ENCODE measurements at places on chromosomes 7 and 10.

- no peak for DNase-seq
These were observed 25.0 kb downstream of the IFIT3 start for GRCh38 chr10:89352802-89353201.

DNA sequence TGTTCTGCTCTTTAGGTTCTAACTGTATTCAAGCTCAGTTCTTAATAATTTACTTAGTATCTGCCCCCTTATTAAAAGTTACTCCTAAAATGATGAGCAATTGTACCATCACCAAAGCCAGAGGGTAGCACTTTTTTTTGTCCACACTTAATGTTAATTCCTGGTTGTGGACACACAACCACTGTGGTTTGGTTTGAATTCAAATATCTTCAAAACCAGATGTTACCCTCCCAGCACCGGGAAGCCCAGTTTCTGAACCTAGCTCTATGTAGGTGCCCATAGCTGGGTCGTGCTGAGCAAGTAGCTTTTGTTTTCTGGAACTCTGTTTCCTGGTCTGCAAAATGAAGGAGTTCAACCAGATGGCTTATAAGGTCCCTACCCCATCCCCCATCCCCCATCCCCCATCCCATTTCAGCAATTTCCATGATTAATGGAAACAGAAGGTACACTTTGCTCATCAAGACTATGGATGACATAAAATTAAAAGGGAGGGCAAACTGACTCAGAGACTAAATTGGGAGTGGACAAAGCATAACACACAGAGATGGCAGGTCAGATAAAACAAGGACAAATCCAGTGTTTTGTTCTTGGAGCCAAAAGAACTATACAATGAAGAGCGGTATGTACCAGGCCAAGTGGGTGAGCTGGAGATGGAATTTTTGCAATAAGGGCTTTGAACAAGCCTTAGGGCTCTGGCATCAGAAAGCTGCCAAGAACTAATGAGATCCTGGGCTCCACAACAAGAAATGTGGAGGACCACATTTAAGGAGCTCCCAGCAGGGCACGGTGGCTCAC lies 56.7 kb downstream of the DLG5 start:
- DNase-seq, result no peak

- DNase-seq, result peak; percentile 71
These were observed at the start of gene PWWP2B for GRCh38 chr10:132397036-132397541. Gene PWWP2B, plus strand, starts transcription at chr10:132397200. Its CDS starts 27 bp downstream, at chr10:132397227.

- DNase-seq, result no peak
These were observed 207.6 kb upstream of the TMEM72 start for GRCh38 chr10:44703241-44704155.

- no peak for DNase-seq
These were observed 39.6 kb downstream of the MPP7 start for GRCh38 chr10:28263136-28263857.

DNA sequence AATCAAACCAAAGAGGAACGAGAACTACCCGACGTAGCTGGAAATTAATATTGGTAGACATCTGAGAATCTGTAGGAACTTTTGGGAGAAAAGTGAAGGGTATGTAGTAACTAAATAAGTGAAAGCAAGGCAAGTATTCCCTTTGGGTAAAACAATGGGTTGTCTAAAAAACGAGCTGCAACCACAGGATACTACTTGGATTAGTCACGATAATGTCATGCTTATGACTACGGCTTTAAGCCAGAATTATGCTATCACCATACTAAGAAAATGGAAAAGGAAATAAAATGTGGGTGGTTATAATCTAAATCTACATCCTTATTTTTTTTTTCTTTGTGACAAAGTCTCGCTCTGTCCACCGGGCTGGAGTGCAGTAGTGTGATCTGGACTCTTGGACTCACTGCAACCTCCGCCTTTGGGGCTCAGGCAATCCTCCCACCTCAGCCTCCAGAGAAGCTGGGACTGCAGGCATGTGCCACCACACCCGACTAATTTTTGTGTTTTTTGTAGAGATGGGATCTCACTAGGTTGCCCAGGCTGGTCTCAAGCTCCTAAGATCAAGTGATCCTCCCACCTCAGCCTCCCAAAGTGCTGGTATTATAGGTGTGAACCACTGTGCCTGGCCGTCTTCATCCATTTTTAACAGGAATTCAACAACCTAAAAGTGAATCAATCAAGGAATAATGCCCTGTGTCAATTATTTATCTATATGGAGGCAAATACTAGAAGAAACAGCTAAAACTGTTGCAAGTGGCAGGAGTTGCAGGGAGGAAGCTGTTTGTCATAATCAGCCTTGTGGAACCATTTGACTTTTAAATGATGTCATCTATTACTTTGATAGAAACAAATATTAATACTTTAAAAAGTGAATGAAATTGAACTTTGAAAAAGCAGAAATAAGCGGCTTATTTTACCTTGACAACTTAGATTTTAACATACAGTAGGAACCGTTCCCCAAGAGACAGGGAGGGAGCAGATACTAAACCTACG lies 189.3 kb downstream of the PRPF18 start:
- DNase-seq, result no peak

DNA sequence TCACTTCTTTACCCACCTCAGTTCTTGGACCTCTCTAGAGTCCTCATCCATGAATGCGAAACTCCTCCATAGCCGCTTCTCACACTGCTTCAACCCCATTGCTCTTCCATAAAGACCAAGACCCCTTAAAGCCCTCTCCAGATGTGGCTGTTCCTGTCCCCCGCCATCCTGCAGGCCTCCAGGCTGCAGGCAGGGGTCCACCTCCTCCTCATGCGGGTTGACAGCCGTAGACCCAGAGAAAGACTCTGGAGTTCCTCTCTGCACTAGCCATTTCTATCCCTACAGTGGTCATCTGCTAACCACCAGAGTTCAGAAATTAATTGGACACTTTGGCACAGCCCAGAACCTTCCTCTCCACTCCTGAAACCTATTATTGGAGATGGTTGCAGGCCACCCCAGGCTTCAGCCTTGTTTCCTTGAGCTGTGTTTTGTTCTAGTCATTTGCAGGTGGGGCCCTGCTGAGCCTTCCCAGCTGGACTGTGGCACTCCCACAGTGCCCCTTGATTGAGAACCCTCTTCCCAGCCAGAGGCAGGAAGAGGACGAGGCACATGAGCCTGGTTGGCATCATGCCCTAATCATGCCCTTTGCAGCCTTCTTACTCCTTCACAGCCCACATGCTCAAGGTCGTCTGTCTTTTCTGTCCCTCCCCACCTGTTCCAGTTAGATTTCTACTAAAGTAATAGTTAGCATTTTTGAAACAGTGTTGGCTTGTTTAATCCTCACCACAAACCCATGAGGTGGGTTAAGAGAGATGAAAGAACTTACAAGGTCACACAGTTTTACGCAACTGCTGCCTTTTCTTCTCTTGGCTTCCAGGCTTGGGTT lies 23.9 kb downstream of the CUL1 start:
- no peak for DNase-seq

GRCh38 chr7:76037310-76037709 lies 10.5 kb downstream of the STYXL1 start:
- no peak for DNase-seq

- DNase-seq, result no peak
These were observed 50.9 kb upstream of the TM9SF3 start for GRCh38 chr10:96637709-96638108.

- DNase-seq, result no peak
These were observed 669.8 kb downstream of the SUGCT start for GRCh38 chr7:40804477-40805215.

DNA sequence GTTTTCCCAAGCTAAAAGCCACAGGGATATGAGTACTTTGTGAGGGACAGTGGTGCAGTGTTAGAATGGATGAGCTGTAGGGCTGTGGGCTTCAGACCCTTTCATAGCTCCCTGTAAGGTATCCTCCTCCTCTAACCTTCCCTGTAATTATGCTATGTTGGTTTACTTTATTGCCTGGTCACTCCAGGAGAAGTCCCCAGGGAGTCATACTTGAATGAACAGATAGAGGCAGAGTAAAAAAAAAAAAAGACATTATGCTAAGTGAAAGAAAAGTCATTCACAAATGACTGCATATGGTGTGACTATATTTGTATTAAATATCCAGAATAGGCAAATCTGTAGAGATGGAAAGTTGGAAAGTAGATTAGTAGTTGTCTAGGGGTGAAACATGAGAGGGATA lies 434.4 kb downstream of the AUTS2 start:
- DNase-seq, result no peak

- DNase-seq, result no peak
These were observed 748.4 kb upstream of the PHF14 start for GRCh38 chr7:10225275-10225674.

DNA sequence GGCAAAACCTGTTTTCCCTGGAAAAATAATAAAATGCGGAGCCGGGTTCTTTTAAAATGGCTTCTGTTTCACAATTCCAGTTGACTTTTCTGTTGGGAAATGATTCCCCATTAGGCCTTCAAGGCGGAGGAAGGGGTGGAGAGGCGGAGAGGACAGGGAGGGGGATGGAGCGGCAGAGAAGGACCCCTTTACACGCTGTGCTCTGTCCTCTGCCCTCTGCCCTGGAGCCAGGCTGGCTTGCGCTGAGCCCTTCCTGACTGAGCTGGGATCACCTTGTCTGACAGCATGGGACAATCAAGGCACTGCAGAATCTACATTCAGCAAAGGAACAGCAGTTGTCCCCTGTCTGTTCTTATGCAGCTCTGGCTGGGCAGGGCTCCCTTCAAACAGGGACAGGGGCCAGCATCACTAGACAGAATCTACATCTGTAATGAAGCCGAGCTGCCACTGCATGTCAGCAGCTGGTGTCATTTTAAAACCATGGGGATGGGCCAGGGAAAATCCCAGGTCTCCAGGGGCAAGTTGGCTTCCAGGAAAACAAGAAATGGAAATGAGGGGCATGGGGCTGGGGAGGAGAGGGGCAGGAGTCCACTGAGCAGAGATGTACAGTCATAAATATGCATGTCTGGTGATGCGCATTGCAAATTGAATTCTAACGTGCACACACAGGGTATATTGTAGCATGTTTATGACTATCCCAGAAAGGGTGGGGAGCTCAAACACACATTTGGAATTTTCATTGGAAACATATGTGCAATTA lies 120.0 kb downstream of the MKX start:
- DNase-seq, result no peak

DNA sequence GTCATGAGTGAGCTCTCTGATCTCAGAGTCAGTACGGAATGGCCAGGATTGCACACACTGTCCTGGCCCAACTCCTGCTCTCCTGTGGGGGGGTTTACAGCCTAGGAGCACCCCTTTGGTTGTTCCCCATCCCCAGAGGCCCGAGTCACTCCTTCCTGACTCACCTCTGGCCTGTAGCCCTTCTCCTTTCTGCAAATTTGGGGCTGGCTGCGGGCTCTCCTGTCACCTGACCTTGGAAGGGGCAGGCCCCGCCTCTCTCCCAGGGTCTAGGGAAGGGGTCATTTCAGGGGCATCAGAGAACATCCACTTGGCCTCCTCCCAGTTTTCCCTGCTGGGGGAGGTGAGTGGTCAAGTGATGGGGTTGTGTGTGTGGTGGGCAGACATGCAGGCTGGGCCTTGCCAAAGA lies 1.7 kb downstream of the NYAP1 start:
- no peak for DNase-seq

DNA sequence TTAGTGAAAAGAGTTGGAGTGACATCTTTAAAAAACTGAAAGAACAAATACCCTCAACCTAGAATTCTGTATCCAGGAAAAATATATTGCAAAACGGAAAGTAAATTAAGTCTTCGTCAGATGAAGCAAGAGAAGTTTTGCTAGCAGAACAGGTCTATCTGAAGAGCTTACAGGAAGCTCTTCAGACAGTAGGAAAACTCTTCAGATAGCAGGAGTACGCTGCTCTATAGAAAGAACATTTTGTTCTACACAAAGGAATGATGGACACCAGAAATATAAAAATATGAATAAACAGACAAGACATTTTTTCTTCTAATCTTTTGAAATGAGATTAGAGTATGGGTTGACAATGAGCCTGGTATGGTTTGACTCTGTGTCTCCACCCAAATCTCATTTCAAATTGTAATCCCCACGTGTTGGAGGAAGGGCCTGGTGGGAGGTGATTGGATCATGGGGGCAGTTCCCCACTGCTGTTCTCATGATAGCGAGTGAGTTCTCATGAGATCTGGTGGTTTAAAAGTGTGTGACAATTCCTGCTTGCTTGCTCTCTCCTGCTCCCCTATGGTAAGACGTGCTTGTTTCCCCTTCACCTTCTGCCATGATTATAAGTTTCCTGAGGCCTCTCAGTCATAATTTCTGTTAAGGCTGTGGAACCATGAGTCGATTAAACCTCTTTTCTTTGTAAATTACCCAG lies 567.3 kb downstream of the AUTS2 start:
- no peak for DNase-seq

DNA sequence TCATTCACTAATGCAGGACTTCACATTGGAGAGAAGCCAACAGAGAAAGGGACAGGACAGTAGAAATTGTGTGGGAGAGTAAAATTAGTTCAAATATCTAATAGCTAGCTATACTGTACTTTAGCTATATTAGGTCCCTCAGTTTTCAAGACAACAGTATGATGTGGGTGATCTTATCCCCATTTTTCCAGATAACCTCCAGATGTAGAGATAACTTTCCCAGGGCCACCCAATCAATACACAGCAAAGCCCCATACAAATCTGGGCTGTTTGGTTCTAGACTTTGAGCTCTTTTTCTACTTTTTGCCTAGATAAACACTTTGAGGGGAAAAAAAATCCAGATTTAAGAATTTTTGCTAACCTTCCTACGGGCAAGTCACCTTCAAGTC lies 482 bp upstream of the CLDN12 start:
- DNase-seq, result no peak

DNA sequence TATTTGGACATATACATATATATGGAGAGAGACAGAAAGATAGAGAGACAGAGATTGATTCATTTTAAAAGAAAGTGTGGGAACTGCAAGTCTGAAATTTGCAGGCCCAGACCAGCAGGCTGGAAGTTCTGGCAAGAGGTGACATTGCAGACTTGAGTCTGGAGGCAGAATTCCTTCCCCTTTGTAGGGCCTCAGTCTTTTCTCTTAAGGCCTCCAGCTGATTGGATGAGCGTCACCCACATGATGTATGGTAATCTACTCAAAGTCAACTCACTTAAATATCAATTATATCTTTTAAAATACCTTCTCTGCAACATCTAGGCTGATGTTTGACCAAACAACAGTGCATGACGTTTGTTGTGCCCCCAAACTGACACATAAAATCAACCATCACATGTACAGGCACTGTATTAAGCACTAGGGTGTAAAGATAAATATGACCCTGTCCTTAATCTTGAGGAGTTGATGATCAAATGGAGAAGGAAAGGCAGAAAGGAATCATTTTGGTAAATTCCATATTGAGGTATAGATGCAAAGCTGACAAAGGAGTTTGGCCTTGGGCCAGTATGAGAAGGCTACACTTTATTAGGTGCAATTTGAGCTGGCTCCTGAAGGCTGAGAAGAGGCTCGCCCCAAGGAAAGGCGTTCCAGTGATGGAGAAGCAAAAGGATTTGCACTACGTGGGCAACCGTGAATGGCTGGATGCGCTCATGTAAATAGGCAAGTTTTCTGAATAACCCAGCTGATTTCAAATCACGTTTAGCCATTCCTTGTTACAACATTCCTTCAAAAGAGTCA lies 52.6 kb downstream of the BPGM start:
- DNase-seq, result no peak

- no peak for DNase-seq
These were observed 283.0 kb upstream of the AOAH start for GRCh38 chr7:37007268-37007667.
